ENCODE measurements at places on chromosomes 11 and 22.

- no peak for DNase-seq
These were observed 235.6 kb downstream of the FAT3 start for GRCh38 chr11:92460213-92460612.

DNA sequence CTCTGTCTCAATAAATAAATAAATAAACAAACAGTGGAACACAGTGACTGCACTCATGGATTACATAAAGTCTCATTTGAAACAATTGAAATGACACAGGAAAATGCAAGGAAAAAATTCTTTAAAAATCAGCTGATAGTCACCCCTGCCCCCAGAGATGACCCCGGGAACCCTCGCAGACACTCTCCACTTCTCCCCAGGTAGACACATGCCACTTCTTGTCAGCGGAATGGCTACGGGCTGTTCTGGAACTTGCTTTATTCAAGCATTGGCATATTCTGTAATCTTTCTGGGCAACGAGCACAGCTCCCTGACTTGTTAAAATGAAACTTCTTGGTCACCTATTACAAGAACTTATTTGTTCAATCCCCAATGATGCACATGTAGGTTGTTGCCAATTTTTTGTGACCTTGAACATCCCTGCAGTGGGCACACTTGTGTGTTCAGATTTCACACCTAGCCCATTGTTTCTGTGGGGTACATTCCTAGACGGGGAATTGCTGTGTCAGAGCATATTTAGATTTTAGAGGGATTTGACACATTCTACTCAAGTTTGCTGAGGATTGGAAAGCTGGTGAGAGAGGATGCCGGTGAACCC lies 32.8 kb downstream of the MYEOV start:
- no peak for DNase-seq

DNA sequence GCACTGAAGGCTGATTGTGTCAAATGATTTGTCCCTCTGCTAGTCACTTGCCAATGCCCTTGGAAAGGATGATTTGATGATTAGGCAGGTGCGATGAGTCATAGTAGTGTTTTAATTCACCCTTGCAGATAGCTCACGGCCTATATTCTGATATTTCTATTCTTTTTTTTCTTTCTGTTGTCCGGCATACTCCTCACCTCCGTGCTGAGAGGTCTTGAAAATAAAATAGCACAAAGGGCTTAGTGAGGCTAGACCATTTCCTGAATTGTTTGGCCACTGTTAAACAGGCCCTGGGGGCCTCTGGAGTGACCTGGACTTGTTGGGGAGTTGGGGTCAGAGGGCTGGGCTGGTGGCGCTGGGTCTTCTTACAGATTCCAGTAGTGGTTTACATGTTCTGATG lies 99.8 kb downstream of the ZBTB16 start:
- DNase-seq, result no peak

GRCh38 chr11:74077193-74077592 lies 68.3 kb upstream of the UCP3 start:
- DNase-seq, result no peak

GRCh38 chr11:31816468-31817053 lies 5.4 kb upstream of the PAX6 start:
- DNase-seq, result no peak
